ENCODE measurements at places on chromosomes 3 and 15.

DNA sequence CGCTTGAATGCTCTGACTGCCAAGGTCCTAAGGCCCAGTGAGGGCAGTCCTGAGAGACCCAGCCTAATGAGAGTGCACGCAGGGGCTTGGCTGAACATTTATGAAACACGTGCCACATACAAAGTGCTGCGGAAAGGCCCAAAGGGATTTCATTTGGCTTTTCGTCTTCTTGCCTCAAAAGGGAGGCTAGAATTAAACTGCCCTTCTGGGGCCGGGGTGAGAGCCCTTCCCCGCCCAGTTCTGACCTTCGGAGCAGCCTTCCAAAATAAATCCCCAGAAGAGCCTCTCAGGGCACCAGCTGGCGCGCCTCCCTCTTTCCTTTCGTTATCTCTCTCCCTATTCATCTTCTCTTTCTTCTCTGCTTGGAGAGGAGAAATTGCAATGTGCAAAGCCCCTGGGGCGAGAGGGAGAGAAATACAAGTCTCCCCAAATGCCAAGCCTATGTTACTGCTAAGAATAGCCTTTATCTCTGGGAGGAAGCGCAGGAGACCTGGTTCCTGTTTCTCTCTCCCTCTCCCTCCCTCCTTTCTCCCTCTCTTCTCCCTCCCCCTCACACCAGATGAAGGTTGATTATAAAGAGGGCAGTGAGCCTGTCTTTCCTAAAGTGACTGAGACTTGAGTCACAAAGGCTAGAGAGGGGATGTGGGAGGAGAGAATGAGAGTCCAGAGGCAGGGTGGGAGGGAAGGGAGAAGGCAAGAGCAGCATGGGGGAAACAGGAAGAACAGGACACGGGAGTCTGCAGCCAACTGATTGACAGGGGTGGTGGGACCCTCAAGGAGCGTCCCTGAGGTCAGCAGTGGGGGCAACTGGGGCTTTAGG, 36.7 kb upstream of the NDUFB4 start:
- no peak for DNase-seq

- no peak for DNase-seq
Observed at GRCh38 chr3:45528429-45528828, 66.1 kb upstream of the LIMD1 start.

DNA sequence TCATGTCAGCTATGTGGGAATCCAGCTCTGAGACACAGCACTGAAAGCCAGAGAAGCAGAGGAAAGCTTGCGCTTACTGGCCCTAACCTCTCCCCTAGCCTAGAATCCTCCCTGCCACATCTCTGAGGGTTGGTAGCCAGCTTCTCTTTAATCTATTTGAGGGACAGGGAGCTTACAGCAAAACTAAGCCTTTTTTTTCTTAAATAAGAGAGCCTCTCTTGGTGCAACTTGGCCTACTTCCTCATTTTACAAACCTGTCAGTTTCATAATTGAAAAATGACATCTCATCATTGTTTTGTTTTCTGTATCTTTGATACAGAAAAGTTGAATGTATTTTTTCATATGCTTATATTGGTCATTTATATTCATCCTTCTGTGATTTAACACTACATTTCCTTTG, 193.9 kb downstream of the ZNF621 start:
- no peak for DNase-seq

GRCh38 chr15:90190606-90191343, 10.4 kb upstream of the SEMA4B start:
- DNase-seq: no peak

DNA sequence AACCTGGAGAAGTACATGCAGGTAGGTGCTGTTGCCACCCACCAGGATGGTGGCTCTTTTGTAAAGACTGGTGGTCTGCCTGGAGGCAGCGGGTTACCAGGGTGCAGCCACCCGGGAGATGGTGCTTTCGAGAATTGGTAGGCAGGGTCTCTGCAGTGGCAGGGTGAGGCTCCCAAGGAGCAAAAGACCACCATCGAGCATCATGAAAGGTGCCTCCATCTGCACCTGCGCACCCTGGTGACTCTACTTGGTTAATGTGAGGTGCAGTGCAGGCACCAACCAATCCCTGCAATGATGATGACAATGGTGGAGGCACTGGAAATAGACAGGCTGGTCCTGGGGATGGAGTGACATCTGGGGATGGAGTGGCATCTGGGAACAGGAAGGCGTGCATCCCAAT, 236.7 kb downstream of the ADAMTS17 start:
- DNase-seq: no peak

DNA sequence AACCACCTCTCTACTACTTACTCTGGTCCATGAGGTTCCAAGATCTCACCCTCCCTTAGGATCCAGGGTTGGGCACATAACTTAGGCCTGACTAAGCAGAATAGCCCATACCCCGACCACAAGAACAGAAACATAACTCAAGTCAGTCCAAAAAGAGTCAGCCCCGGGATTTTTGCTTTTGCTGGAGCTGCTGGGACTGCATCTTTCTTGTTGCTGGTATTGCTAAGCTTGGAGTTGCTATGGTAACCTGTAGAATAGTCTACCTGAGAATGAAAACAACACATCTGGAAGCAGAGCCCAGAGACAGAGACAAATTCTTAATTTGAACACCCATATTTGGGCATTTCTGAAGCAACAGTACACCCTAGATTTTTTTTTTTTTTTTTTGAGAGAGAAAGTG, 6.5 kb downstream of the RUBCN start:
- no peak for DNase-seq

- DNase-seq: no peak
Observed at GRCh38 chr3:172803489-172803888, 53.0 kb downstream of the ECT2 start.

DNA sequence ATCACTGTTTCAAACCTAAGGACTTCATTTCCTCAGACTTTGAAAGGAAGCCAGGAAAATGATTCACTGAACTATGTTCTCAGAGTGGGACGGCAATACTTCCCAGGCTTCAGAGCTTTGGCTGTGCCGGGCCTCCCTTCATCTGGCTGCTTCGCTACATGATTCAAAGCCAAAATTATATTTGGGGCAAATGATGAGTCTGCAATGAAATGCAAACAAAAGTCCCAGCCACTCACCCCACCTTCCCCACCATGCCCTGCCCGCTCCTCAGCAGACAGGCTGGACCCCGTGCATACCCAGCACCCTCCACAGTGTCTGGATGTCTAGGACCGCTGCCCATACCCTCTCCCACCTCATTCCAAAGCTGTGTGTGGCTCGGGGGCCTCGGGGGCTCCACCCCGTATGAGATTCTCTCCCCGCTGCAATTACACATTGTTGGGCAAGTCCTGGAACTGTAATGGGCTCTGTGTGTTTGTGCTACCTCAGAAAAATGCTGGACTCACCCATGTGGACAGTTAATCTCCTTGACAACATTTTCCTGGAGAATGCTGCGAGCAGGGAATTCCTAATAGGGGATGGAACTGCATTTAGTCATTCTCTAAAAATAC, 32.2 kb downstream of the ATP10A start:
- no peak for DNase-seq

- DNase-seq: no peak
Observed at GRCh38 chr3:190083635-190084034, 37.1 kb downstream of the P3H2 start.

DNA sequence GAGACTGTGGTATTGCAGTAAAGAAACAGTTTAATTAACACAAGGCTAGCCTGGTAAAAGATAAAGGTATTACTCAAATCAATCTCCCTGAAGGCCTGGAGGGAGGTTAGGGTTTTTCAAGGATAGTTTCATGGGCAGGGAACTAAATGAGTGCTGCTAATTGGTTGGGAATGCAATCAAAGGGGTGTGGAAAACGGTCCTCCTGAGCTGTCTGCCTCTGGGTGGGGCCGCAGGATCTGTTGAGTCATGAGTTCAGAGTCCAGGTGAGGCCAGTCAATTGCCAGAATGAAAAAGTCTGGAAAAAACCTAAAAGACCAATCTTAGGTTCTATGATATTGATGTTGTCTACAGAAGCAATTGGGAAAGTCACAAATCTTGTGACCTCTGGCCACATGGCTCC, 293.2 kb downstream of the MCTP2 start:
- DNase-seq: no peak

- DNase-seq: no peak
Observed at GRCh38 chr3:129346695-129347457, 68.2 kb downstream of the HMCES start.

DNA sequence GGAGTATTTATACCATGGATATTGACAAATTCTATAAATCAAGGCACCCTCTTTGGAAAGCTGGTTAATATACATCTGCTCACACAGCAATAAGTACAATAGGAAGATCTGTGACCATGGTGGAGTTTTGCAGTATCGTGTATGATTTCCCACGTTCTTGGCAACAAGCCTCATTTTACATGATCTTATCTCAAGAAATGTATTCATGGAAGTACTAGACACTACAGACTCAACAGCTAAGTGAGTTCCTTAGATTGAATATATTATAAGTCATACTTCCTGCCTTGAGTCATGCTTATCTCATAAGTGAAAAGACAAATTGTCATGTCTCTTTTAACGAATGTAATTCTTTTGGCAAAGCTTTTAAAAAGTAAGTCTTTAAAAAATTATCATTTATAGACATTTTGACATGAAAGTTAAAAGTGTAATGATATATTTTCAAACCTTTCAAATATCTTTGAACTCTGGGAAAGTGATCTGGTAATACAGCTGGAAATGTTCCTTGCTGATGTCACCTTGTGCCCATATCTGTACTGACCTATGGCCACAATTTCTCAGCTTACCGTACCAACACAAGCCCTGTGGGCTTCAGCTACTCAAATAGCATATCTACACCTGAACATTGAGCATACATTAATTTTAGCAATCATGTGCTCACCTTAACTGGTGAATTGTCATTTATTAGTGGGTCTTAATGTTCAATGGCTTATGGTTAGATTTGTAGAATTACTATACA, 130.3 kb upstream of the TMC3 start:
- no peak for DNase-seq

DNA sequence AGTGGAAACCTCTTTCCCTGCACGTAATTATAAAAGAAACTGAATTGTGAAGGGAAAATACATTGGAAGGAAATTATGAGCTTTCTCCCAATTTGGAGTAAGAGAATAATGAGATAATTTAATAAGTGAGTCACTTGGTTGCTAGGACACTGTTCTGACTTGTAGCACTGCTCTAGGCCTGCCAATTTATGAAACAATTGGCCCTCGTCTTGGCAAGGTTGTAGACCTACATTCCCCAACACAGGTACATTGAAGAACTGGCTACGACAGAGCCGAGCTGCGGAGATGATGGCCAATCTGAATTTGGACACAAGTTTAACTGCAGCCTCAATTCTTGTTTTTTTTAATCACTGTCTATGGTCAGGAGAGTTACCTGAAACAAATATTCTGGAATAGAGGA, 674.1 kb downstream of the MECOM start:
- DNase-seq: no peak

DNA sequence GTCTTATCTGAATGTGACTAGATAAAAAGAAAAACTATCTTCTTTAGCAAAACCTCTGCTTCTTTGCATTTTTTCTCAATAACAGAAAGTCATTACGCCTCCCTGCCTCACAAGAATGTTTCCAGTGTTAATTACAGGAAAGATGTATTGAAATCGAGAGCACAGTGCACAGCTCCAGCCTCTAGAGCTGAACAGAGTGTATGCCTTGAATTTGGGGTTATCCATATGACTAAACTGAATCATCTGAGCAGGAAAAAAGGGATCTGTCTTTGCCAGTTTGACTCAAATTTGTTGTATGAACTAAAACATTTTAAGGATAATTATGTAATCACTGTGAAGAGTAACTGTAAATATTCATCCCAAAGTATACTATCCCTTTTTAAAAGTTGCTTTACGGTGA, 149.1 kb upstream of the CGNL1 start:
- DNase-seq: no peak

DNA sequence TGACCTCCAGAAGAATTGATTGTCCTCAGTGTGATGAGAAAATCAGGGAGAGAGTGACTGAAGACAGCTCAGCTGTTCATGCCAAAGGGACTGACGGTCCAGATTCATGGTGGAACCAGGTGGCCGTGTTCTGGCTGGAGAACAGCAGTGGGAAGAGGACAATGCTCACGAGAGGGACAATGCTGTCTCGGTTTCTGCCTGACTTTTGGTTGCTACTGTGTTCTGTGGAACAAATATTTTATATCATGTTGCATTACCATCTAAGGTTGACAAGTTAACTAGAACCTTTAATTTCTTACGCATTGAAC, 58.0 kb upstream of the ULK4 start:
- no peak for DNase-seq

- no peak for DNase-seq
Observed at GRCh38 chr3:165617134-165617533, 220.1 kb downstream of the BCHE start.

GRCh38 chr15:81152799-81153198, 18.7 kb downstream of the CFAP161 start:
- DNase-seq: no peak

GRCh38 chr3:56157693-56158362, 310.4 kb downstream of the ERC2 start:
- DNase-seq: no peak

DNA sequence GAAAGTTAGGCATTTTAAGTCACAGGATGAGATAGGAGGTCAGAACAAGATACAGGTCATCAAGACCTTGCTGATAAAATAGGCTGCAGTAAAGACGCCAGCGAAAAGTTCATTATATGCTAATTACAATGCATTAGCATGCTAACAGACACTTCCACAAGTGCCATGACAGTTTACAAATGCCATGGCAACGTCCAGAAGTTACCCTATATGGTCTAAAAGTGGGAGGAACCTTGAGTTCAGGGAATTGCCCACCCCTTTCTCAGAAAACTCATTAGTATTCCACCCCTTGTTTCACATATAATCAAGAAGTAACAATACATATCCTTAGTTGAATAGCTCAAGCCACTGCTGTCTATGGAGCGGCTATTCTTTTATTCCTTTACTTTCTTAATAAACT, 92.7 kb upstream of the PLXND1 start:
- no peak for DNase-seq

DNA sequence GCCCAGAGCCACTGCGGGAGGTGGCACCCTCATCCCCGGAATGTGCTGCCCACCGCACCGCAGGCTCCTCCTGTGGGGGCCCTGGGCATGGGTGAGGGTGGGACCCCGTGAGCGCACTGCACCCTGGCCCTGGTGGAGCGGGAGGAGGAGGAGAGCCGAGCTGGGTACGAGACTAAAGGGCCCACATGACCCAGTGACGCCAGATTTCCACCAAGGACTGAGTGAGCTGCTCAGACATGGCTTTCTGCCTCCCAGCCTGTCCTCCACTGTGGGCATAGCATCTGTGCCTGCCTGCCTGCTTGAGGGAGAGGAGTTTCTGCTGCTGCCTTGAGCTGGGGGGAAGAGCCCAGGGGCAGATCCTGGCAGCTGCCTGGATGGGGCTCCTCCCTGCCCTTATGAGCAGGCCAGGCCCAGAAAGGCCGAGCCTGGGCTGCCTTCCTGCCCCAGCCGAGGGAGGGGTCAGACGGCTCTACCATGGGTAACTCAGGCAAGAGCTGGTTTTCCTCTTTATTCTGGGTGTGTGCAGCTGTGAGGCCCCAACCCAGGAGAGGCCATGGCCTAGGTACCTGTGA, 88.4 kb downstream of the VGLL4 start:
- no peak for DNase-seq

DNA sequence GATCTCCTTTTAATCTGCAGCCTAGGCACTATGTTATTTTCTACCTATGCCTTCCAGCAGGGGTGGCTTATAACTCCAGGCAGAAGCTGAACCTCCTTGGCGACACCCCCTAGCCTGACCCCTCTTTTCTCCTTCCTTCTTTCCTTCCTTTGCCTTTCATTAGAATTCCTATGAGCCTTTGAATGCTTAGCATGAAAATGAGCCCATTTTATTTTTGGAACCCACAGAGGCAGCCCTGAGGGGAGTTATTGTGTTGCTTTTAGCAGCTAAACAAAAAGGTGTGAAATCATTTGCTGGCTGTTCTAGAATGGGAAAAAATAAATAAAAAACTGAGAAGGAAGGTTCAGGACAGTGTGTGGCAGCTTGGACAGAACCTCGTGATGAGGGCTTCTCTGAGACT, 164.6 kb upstream of the ICE2 start:
- no peak for DNase-seq

Measured in T-helper 1 cell (primary cell).